ENCODE measurements at places on chromosomes 5 and 9. TPM values are rescaled to one million over a fixed set of nuclear protein-coding genes. Genes with fewer than 3 reads are reported as not detected.

- H3K27ac ChIP-seq = no peak overlapping the region
- no peaks in the 10 kb centered on the region for H3K36me3 ChIP-seq
- DNase-seq = no peak
- H3K4me3 ChIP-seq = no peak overlapping the region
- no peaks in the 10 kb centered on the region for H3K4me1 ChIP-seq
- no peaks in the 10 kb centered on the region for H3K27me3 ChIP-seq
Measured at GRCh38 chr9:2545881-2546490, 75.6 kb upstream of the VLDLR start.

- peak overlapping the region; percentile 53 for H3K27ac ChIP-seq
- no peaks in the 10 kb centered on the region for H3K36me3 ChIP-seq
Measured at GRCh38 chr5:91305640-91306039, 77.5 kb downstream of the ARRDC3 start.

- H3K4me3 ChIP-seq = no peak overlapping the region
- no peaks in the 10 kb centered on the region for H3K36me3 ChIP-seq
- DNase-seq = no peak
- no peaks in the 10 kb centered on the region for H3K4me1 ChIP-seq
Measured at GRCh38 chr9:70986984-70987383, 134.4 kb downstream of the TRPM3 start.

SPINK6 gene
- not detected for total RNA-seq

PCDHGB4 gene
- 4.2 TPM for total RNA-seq

STKLD1 gene
- total RNA-seq = not detected

DNA sequence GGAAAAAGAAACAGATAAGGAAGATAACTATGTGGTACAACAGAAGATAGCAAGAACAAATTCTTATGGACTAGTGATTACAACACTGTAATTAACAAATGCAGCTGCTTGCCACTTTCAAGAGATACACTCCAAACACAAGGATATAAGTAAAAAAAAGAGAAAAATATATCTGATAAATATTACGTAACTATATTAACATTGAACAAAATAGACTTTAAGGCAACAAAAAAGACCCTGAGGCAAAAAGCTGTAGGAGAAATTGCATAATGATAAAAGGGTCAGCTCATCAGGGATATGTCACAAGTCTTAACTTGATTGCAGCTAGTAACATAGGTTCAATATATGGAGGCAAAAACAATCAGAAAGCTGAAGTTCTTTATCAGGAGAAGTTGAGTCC is 51.3 kb upstream of the RNF130 start:
- DNase-seq = no peak
- peaks cover 7% of the 10 kb centered on the region for H3K4me1 ChIP-seq
- no peaks in the 10 kb centered on the region for H3K36me3 ChIP-seq

- H3K36me3 ChIP-seq = no peaks in the 10 kb centered on the region
- no peak overlapping the region for H3K4me3 ChIP-seq
- peaks cover 29% of the 10 kb centered on the region for H3K27me3 ChIP-seq
- DNase-seq = no peak
- no peaks in the 10 kb centered on the region for H3K4me1 ChIP-seq
Measured at GRCh38 chr5:133494232-133494922, 118.0 kb downstream of the FSTL4 start.

DNA sequence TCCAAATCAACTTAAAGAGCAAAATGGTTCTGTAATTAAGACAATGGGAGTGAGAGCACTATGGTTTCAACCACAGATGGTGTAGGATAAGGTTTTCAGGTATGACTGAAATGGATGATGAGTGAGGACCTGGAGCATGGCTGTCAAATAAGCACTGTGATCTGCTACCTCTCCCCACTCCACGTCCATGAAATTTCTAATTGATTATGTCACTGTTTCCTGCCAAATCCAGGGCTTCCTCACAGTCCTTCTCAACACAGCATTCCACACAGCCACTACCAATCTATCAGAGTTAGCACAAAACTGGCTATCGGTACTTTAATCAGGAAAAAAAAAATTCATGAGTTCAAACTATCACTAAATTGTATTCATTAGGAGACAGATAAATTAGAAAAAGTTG is 420.4 kb upstream of the WWC1 start:
- no peaks in the 10 kb centered on the region for H3K27me3 ChIP-seq
- no peaks in the 10 kb centered on the region for H3K4me1 ChIP-seq
- H3K27ac ChIP-seq = no peak overlapping the region
- no peak overlapping the region for H3K4me3 ChIP-seq
- H3K36me3 ChIP-seq = no peaks in the 10 kb centered on the region

GRCh38 chr9:2574203-2574602 is 47.4 kb upstream of the VLDLR start:
- H3K27ac ChIP-seq = no peak overlapping the region
- DNase-seq = no peak
- H3K4me1 ChIP-seq = peaks cover 60% of the 10 kb centered on the region
- no peak overlapping the region for H3K4me3 ChIP-seq

IL9 gene
- not detected for total RNA-seq

DNA sequence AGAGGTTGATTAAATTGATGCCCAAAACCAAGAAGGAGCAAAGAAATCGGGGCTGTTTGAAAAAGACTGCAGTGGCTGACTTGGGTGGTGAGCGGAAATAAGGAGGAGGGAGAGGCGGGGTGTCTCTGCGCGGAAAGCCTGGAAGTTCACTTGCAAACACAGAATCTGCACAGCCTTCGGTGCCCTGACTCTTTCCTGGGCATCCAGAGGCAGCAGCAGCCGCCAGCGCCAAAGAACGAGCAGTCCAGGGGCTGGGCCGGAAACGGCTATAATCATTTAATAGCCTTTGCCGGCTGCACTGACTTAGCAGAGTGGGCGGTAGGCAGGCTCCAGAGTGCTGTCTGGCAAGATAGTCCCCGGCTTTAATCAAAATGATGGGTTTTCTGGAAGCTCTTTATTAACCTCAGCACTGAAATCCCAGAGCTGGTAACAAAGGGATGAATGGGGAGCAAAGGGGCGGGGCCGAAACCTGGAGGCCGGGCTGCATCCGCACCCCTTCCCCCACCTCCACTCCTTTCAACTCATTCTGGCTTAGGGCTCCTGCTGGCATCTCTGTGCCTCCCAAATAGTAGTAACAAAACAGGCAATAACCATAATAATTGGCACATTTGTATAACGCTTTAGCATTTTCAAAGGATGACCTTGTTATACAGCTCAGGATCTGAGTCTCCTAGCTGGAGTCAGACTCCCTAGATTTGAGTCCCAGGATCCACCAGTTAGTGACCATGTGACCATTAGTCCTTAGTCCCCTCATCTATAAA is 35.7 kb downstream of the PCDHAC2 start:
- peak overlapping the region; percentile 43 for H3K4me3 ChIP-seq
- no peaks in the 10 kb centered on the region for H3K36me3 ChIP-seq
- H3K27me3 ChIP-seq = peaks cover 71% of the 10 kb centered on the region
- no peak for DNase-seq

DNA sequence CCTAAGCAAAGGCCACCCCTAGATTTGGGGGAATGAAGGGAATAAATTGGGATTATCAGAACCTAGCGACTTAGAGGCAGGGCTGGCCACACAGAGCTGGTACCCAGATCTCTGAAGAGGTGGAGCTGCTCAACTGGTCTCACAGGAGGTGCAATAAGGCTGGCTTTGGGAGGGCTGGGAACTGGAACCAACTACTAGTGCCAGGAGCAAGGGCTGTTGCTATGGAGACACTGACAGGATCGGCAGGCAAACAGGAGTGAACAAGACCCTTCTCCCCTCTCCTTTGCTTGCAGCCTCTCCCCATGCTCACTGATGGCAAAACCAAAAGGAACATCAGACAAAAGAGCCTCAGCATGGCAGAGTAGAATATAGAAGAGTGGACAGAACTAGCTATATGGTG is 17.0 kb upstream of the WHRN start:
- DNase-seq = no peak
- H3K36me3 ChIP-seq = no peaks in the 10 kb centered on the region
- H3K27ac ChIP-seq = no peak overlapping the region

COL23A1 gene
- total RNA-seq = 27.4 TPM

DNA sequence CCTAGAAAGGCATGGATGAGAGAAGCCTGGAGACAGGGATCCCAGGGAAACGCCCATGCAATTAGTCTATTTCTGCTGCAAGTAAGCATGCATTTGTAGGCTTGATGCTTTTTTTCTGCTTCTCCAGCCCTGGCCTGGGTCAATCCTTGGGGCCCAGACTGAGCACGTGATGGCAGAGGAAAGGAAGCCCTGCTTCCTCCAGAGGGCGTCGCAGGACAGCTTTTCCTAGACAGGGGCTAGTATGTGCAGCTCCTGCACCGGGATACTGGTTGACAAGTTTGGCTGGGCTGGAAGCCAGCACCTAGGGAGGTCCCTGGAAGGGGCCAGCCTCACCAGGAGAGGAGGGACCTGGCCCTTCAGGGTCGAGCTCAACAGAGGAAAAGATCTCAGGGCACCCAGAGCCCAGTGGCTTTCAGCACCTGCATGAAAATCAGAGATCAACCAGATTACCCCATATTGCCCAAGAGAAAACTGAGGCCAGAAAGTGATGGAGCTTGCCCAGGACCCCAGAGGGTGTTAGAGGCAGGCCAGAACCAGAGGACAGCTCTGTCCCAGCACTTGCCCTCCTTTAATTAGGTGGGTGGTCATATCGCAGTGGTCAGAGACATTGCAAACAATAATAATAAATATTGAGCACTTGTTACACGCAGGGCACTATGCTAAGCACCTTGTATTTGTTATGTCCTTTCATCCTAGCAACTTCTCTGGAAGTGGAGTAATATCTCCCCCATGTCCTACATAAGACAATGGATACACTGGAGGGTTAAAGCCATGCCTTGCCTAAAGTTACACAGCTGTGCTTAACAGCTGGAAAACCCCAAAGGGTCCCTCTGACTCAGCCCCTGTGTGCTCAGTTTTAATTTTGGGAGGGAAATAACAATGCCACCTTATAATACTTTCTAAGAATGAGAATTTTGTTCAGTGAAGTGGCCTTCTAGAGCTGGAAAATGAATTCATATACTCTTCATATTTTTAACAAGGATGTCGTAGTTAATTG is 67.1 kb downstream of the KLF4 start:
- DNase-seq = peak; percentile 60
- H3K36me3 ChIP-seq = no peaks in the 10 kb centered on the region
- H3K27me3 ChIP-seq = no peaks in the 10 kb centered on the region
- peak overlapping the region; percentile 5 for H3K27ac ChIP-seq
- no peak overlapping the region for H3K4me3 ChIP-seq

NFIB gene
- total RNA-seq = 110 TPM

- DNase-seq = no peak
- peaks cover 41% of the 10 kb centered on the region for H3K27me3 ChIP-seq
- no peak overlapping the region for H3K4me3 ChIP-seq
- no peaks in the 10 kb centered on the region for H3K36me3 ChIP-seq
- no peak overlapping the region for H3K27ac ChIP-seq
Measured at GRCh38 chr5:136350343-136350742, 15.0 kb downstream of the TRPC7 start.

SLC35A4 gene
- 73.1 TPM for total RNA-seq

GRCh38 chr9:37986771-37987258 is 82.2 kb downstream of the SHB start:
- no peaks in the 10 kb centered on the region for H3K27me3 ChIP-seq
- no peak for DNase-seq
- no peak overlapping the region for H3K4me3 ChIP-seq
- no peaks in the 10 kb centered on the region for H3K36me3 ChIP-seq
- H3K4me1 ChIP-seq = peaks cover 70% of the 10 kb centered on the region

ARHGEF39 gene
- total RNA-seq = 0.27 TPM

GRCh38 chr9:71355884-71356283 is 234.5 kb upstream of the TRPM3 start:
- H3K4me1 ChIP-seq = no peaks in the 10 kb centered on the region
- no peaks in the 10 kb centered on the region for H3K36me3 ChIP-seq
- no peak overlapping the region for H3K4me3 ChIP-seq
- no peaks in the 10 kb centered on the region for H3K27me3 ChIP-seq
- no peak for DNase-seq

- H3K4me1 ChIP-seq = no peaks in the 10 kb centered on the region
- no peaks in the 10 kb centered on the region for H3K36me3 ChIP-seq
- peaks cover 21% of the 10 kb centered on the region for H3K27me3 ChIP-seq
- no peak overlapping the region for H3K4me3 ChIP-seq
- DNase-seq = peak; percentile 72
Measured at GRCh38 chr9:84697509-84698114, 28.1 kb downstream of the NTRK2 start.

All from left ventricle myocardium inferior (tissue), 1 donor.